ENCODE measurements at places on chromosomes 7 and 10.

- DNase-seq: no peak
Observed at GRCh38 chr7:131045526-131045925, 282.1 kb upstream of the MKLN1 start.

GRCh38 chr7:98387544-98388226 is 13.2 kb downstream of the BAIAP2L1 start:
- DNase-seq: no peak

- DNase-seq: peak; percentile 46
Observed at GRCh38 chr7:47484923-47485639, 96.8 kb downstream of the TNS3 start.

DNA sequence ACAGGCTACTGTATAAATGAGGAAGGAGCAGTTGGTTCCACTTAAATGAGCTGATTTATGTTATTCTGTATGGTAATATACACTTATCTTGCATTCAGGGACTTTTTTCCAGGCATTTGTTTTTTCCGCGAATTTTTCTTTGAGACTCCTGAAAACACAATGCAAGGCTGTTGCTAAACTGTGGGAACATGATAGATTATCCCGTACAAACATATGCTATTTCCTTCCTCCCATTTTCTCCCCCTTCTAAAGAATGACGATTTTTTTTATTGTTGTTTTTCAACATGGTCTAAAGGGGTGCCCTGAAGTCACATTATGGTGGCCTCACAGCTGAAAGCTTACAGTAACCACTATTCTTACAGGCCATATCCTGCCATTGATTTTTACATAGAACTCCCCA is 523.9 kb upstream of the NRP1 start:
- no peak for DNase-seq

GRCh38 chr7:17305387-17306171 is 7.1 kb downstream of the AHR start:
- no peak for DNase-seq

DNA sequence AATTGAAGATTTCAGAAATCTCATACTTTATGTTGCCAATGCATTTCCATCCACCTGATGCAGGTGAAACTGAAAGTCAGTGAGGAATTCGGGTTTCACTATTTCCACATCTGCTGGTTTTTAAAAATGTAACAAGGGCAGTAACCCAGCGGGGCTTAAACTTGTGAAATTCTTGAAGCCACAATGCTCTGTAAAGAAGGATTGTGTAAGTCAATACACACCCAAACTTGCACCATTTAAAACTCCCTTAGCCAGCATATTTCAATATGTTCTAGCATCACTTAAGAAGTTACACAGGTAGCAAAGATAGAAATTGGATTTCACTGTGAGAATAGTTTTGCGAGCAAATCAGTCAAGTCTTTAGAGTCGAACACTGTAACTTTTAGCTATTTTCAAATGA is 386.1 kb downstream of the PLXDC2 start:
- DNase-seq: no peak

- no peak for DNase-seq
Observed at GRCh38 chr10:18140957-18141845, 977 bp downstream of the CACNB2 start.

DNA sequence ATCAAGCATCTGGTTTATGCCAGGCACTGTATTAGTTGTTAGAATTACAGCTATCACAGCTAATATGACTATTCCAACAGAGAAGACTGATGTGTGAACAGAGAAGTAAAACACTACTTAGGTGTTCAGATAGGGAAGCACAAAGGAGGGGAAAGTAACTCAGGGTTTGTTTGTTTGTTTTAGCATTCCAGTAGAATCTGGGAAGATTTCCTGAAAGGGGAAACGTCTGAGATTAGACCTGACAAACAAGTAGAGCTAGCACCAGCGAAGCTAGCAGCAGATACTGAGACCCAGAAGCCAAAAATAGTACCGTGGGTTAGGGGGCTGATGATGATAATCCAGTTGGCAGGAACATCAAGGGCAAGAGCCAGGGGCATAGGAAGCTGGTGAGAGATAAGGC is 28.8 kb upstream of the KLHL7 start:
- no peak for DNase-seq

- DNase-seq: no peak
Observed at GRCh38 chr7:130910949-130911944, 177.2 kb upstream of the KLF14 start.

GRCh38 chr7:134084488-134085144 is 42.5 kb upstream of the LRGUK start:
- DNase-seq: no peak

- no peak for DNase-seq
Observed at GRCh38 chr10:86346799-86347665, 19.6 kb downstream of the GRID1 start.

DNA sequence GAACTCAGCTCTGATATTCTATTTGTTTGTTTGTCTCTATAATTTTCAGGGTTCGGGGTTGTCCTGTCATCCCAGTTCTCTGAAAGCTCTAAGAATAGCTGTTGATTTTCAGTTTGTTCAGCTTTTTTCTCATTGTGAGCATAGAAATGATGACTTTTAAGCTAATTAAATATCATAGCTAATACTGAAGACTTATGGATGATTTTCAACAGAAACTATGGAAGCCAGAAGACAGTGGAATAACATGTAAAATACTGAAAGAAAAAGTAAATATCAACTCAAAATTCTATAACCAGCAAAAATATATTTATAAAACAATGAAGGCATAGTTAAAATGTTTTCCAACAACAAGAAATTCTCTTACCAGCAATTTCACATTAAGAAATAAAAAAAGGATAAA is 96.4 kb upstream of the ETV1 start:
- DNase-seq: no peak

DNA sequence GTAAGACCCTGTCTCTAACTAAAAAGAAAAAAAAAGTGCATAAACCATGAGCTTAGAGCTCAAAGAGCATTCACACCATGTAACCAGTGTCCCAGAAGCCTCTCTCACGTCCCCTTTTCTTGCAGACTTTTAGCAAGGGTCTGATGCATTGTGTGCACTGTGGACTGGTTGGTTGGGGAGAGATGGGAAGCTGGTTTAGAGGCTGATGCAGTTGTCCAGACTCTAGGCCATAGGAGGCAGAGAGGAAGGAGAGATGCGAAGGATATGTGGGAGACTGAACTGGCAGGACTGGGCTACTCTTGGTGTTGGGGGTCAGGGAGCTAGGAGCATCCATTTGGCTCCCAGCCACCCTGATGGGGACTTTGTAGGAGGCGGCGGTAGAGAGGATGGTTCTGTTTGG is 1.8 kb downstream of the SSC4D start:
- no peak for DNase-seq

DNA sequence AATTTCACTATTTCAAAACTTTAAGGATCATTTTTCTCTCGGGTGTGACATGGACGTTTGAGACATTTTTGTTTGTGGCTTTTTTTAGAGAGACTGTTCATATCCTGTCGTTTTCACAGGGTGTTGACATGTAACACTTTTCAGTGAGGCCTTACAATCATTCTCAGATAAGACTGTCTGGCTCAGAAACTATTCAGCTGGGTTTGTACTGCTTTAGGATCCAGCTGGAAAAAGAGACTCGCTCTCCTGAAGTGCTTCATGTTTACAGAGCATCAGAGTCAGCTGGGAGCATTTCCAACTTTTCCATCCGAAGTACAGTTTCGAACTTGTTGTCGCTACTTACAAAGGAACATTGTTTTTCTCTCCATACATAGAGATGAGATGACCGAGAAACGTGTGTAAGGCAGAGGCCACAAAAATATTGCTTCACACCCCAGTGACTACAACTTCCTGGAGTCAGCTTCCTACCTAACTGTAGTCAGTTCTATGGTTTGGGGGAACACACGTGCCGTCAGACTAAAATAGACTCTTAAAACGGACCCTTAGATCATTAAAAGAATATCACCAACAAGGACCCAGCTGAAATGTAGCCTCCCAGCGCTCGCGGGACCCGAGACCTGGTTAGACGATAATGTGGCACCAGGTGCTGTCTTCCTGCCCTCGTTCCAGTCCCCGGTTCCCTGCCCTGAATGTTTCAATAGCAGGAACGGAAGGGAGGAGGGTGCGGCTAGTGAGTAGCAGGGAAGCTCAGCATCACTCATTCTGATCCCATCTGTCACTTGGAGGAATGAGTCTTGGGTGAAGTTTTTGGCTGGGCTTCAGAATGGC is 78.0 kb downstream of the MKI67 start:
- no peak for DNase-seq

- no peak for DNase-seq
Observed at GRCh38 chr7:96300502-96300901, 21.4 kb downstream of the SLC25A13 start.

DNA sequence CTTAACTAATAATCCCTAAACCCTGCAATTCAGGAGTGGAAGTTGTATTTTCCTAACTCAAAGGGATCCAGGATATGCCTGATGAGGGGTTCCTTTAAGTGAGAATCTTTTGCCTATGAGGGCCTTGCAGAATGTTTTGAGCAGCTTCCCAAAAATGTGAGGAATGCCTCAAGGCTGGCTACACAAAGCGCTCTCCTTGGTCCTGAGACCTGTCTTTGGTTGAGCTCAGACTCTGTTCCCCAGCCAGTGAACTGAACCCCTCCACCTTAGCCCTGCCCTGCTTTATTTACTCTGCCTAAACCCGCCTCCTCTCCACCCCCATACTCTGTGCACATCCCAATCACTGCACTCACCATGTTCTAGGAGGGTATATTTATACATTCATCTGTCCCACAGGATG is 108.6 kb downstream of the NRCAM start:
- DNase-seq: no peak

GRCh38 chr10:5937016-5937415 is 40.3 kb downstream of the IL15RA start:
- no peak for DNase-seq

GRCh38 chr7:100398239-100398638 is 25.0 kb downstream of the PILRA start:
- no peak for DNase-seq

GRCh38 chr7:1895664-1896515 is 225.8 kb downstream of the ELFN1 start:
- no peak for DNase-seq

DNA sequence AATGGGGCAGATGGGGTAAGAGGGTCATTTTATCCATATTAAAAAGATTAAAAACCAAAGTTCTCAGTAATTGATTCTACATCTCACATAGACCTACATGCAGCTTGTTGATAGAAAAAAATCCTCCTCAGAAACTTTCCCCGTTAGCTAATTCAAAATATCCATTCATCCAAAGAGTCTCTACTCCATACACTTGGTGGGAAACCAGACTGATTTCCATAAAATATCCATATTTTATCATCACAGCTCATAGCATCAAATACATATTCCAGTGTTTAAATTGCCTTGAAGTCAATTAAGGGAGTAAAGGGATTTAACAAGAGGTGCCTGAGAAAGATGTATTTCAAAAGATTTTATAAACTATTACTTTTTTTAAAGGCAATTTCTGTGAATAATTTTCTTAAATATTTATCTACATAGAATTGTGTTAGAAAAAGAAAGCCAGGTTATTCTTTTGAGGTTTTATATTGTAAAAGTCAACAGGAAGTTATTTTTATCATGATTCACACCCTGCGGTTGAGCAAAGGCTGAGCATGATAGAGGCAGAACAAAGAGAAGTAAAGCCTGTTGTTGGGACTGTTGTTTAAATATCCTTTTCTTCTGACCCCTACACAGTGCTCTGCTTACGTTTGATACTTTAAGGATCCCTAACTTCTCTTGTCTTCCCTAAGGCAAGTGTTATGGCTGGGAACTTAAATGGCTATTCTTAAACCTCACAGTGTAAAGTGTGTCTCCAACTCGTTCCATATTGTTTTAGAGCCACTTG is 266.7 kb downstream of the PRKG1 start:
- DNase-seq: no peak

- DNase-seq: no peak
Observed at GRCh38 chr10:98013122-98013521, 17.3 kb downstream of the CRTAC1 start.

GRCh38 chr7:116041615-116042014 is 11.1 kb upstream of the TFEC start:
- DNase-seq: no peak

GRCh38 chr7:35727571-35727970 is 32.6 kb upstream of the HERPUD2 start:
- no peak for DNase-seq

DNA sequence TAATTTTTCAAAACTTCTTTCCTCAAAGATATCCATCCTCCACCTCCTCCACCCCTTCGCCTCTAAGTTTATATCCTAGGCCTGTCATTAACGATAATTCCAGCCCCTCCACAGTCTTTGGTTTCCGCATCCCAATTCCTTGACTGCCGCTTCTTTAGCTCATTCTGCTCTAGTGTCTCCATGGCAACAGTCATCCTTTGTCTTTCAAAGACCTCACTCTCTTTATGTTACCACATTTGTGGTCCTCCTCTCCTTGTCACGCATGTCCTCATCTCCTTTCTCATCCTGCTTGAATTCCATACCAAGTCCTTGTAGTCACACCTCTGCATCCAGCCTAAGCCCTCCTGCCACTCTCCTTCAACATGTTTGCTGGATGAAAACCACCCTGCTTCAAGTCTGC is 511.2 kb upstream of the KLF6 start:
- no peak for DNase-seq

GRCh38 chr10:3568983-3569382 is 216.0 kb downstream of the KLF6 start:
- DNase-seq: no peak

DNA sequence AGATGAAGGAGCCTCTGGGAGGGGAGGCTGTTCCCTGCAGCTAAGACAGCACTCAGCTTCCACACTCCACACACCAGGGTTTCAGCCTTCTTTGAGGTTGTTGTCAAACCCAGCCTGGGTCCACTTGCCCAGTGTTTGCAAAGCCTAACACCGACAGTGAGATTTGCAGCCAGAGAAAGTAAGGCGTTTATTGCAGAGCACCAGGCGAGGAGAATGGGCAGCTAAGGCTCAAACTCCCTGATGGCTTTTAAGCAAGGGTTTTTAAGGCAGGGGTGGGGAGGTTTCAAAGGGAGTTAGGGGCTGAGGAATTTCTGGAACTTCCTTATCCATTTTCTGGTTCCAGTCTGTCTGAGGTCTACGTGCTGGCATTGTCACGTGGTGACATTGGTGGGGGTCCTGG is 4.7 kb upstream of the ZNF775 start:
- DNase-seq: no peak

DNA sequence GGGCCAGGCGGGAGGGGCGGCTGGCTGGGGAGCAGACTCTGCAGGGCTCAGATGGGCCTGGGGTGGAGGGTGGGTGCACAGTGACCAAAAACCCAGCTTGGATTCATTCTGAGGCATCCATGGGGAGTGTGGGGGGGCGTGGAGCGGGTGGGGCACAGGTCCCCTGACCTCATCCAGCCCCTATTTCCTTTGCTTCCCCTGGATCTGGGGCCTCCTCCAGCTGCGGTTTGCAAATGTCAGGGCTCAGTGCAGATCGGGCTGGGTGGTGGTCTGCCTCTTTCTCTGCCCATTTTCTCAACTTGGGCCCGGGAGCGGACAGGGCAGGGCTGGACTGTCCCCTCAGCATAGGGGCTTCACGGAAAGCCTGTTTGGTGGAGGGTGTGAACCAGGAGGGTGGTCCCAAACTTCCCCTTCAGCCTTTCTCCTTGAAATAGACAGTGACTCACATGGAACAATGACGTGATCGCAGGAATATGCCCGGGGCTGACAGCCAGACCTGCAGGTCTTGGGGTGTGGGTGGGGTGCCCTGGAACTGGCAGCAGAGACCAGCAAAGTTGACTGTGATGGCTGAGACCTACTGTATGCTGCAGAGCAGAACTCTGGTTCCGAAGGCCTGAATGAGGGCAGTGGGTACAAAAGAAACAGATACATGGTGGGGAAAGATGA is 72.9 kb upstream of the PODXL start:
- no peak for DNase-seq

All from sciatic nerve (tissue), 2 donors.